ENCODE measurements at places on chromosomes 16 and 17.

DNA sequence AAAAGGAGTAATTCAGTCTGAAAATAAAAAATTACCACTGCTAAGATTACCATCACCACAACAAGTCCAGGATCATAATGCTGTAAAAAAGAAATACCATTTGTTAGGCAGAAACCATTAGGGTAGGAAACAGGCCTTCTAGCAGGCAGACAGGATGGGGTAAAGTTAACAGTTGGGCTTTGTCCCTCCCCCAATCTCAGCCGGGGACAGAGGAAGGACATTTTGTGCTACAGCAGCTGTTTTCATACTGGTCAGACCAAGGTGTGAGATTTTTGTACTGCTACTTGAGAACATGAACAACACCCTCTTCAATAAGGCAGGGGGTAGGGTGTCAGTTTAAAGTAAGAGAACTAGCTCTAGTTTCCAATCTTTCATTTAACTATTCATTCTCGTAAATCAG, 49.2 kb upstream of the ITGA2B start:
- peak; percentile 24 for DNase-seq

GRCh38 chr17:45990886-45991285, 8.2 kb upstream of the STH start:
- no peak for DNase-seq

GRCh38 chr16:87141402-87141801, 175.8 kb downstream of the C16orf95 start:
- no peak for DNase-seq

- DNase-seq = peak; percentile 75
These were observed 7.9 kb upstream of the LLGL1 start for GRCh38 chr17:18217412-18218015.

DNA sequence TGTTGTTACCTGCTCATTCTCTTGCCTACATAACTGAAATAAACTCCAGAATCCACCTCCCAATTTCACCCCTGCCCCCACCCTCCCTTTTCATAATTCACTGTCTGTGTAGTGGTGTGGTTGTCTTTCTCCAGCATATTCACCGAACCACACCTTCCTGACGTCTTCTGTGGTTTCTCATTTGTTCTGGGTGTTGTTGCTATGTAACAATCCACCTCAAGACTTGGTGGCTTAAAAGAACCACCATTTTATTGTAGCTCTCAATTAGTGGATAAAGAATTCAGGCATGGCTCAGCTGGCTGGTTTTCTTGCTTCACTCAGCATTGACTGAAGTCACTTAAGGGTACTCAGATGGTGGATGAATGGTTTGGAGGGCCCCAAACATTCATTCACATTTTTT, 229.8 kb downstream of the MAF start:
- DNase-seq = peak; percentile 50

DNA sequence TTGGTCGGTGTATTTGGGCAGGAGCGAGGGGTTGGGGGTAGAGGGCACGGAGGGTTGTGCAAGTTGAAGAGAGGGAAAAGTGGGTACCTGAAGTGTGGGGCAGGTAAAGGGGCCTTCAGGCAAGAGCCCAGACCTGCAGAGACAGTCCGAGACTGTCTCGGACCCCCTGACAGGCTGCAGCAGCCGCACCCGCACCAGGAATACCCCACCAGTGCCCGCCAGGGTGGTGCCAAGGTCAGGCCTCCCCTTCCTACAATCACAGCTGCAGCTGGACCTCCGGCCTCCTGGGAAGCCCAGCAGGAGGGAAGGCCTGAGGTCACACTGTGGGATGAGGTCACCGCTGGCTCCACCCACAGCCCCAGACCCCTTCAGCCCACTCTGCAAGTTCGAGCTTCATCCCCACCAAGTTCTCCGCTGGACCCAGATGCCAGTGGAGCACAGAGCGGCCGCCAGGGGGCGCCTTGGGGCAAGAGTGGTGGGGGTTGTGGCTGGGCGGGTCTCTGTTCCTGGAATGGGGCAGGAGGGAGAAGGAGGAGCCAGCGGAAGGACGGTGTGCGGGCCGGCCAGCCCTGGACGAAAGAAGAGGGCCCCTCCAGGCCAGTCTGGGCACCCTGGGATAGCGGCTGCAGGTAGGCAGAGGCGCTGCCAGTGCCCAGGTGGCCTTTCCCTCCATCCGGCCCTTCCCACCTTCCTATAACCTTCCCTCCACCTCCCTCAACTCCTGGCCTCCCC, at the start of gene HSD3B7:
Gene HSD3B7, plus strand, starts transcription at position 539 of the 732 bp plus-strand sequence. CDS start 452 bp downstream, outside the sequence.
- DNase-seq = peak; percentile 79

- no peak for DNase-seq
These were observed 80.8 kb downstream of the ZDHHC7 start for GRCh38 chr16:84930298-84931106.

GRCh38 chr17:79117905-79118487, 43.4 kb downstream of the ENGASE start:
- DNase-seq = no peak

- DNase-seq = no peak
These were observed 152.1 kb upstream of the PLCG2 start for GRCh38 chr16:81627024-81627423.

DNA sequence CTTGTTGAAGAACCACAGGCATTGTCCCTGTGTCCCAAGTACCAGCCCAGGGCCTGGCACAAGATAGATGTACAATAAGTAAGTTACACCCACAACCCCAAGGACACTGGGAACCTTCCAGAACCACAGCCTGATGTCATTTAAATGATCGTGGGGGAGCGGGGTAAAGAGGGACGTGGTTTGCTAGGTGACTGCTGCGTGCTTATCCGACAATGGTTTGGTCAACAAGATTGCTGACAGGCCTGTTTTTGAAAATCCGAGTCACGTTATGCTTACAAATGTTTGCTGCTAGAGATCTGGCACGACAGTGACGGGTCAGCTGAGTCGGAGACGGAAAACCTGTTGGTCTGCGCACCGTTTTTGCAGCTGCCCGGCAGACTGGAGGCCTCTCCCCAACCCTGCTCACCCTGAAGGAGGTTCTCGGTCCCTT, 22.8 kb downstream of the COTL1 start:
- DNase-seq = peak; percentile 61

DNA sequence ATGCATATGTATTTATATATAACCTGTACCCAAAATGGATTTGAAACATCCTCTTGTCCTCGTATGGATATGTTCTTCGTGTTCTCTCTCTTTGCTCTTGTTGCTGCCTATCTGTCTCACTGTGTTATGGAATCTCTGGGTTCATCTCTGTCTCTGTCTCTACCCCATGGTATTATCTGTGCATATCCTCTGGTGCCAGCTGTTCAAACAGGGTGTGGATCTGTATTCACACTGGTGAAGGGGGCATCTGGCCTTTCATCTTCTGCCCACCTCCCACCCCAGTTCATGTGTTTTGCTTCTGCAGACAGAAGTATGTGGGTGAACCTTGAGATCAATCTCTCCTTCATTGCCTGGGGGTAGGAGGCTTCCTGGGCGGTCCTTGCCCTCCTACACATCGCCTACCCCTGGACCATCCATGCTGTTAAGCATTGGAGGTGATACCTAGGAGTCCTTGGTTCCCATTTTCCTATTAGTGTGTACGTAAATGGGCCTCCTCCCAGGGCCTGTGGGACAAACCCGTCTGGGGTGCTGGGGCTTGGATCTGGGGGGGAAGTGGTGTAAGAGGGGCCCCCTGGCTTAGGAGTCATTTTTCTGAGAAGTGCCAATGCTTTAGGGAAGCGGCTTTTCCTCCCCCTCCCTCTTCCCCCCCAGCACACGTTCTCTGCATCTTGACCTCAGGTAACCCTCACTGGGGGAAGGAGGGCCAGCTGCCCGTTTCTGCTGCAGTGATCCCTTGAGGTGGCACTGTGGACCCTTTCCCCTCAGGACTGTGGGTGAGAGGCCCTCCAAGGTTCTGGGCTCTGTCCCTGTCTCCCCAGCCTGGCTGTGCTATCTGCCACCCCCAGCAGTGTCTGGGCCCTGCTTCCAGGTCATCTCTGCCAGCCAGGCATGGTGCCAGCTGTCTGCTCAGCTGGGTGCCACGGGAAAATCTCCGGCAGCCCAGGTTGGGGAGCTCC, 21.1 kb downstream of the RARA start:
- peak; percentile 45 for DNase-seq

- DNase-seq = no peak
These were observed 9.8 kb upstream of the SOST start for GRCh38 chr17:43768382-43768781.

GRCh38 chr17:8417806-8418205, 17.9 kb upstream of the NDEL1 start:
- no peak for DNase-seq

- DNase-seq = peak; percentile 78
These were observed 259.7 kb downstream of the SEC14L1 start for GRCh38 chr17:77400445-77400870.

DNA sequence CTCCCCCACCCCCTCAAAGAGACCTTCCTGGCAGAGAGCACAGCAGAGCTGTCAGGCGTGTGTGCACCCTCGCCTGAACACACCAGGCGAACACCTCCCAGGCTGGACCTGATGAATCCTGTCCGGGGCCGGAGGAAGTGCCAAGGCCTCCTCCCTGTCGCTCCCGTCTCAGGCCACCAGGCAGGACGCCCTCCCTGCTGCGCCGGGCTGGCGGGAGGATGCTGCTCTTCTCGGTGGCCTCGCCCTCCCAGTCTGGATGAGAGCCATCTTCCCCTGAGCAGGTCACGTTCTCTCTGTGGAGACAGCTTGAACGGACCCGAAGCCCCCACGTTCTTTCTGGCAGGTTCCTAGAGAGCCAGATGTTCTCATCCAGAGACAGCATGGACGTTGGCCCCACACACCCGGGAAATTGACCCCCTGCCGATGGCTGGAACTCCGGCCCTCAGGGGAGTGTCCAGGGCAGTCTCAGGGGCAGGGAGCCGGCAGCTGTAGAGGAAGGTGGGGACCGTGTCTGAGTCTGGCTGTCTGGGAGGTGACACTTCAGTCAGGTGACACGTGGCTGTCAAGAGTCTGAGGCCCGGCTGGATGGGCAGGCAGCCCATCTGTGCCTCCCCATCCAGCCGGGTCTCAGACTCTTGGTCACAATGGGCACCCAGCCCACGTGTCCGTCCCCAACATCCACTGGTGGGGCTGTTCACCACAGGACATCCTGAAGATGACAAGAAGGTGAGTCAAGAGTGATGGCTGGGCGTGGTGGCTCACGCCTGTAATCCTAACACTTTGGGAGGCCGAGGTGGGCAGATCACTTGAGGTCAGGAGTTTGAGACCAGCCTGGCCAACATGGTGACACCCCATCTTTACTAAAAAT, 5.0 kb upstream of the TIMP2 start:
- no peak for DNase-seq

GRCh38 chr16:78100112-78100467, 636 bp downstream of the WWOX start:
- DNase-seq = no peak

- no peak for DNase-seq
These were observed 52.7 kb upstream of the ZNF469 start for GRCh38 chr16:88329726-88330700.

DNA sequence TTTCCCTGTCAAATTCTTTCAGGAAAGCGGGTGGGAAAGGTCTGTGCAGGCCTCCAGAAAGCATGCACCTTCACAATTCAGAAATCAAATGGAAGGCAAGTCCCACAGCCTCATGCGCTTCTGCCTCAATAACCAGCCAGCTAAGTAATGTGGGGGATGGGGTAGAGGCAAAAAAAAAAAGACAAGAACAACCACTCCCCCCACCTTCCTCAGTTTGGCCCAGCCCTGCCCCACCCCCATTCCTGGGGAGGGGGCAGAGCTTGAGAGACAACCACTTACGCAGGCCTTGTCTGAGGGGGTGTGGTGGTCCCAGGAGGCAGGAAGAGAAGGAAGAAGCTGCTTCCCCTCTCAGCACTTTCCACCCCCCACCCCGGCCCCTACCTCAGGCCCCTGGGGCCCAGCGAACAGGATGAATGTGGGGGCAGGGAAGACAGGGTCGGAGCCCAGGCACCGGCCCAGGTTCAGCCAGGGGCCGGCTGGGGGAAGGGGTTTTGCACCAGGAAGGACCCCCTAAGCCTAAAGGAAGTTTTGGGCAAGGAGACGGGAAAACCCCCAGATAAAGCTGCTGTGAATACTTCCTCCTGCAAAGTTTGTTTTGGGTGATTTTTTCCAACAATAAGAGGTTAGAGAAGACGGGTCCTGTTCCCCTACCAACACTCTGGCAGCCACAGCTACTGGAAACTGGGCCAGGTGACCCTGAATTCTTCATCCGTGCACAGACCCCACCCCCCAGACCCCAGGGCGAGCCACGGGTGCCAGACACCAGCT, 1.2 kb downstream of the JUP start:
- no peak for DNase-seq

DNA sequence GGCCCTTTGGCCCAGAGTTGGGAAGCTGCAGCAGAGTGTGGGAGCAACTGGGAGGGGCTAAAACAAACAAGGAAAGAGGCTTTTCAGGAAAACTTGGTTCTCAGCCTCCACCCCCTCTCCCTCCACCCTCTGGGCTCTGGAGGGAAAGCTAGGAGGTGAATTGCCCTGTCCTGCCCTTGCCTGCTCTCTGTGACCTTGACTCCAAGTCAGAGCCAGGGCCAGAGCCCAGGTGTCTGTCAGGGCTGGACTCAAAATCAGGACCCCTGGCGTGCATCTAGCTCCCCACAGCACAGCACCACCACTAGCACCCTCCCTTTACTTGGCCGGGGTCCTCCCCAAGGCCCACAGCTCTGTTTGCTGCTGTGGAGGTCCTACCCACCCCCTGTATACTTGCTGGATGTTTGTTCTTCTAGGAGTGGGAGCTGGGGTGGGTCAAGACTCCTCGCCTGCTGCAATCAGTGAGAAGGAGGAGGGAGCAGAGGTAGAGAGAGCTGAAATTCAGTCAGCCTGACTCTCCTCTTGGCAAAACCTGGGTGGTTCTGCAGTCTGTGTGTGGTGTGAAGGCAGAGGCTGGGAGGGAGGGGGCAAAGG, 2.8 kb upstream of the NR1D1 start:
- DNase-seq = no peak

- DNase-seq = no peak
These were observed 120.4 kb downstream of the SNX29 start for GRCh38 chr16:12096828-12097522.

GRCh38 chr17:21278450-21279197, 5.9 kb upstream of the MAP2K3 start:
- peak; percentile 63 for DNase-seq

DNA sequence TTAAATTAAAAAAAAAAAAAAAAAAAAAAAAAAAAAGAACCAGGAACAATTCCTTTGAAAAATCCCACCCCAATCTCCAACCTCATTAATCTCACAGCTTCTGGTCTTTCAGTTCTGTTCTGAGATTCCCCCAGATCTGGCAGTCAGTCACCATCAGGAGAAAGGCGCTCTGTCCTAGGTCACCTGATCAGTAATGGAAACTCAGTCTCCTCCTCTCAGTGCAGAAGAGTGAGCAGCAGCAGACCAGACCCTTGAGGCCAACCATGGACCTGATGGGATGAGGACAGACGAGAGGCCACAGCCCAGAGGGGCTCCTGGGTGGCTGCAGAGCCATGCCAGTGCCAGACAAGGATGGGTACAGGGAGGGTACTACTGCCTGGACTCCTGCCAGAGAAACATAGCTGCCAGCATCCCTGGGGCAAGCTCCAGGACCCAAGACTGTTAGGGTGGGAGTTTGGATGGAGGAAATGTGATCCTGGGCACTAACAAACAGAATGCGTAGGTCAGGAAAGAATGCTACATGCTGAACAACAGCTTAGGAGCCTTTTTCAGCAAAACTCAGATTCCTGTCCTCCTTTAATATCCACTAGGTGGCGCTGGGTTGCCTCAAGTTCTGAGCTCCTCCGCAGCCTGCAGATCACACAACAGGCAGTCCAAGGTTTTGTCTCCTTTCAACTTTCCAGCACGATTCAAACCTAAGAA, 28.7 kb downstream of the MPG start:
- DNase-seq = peak; percentile 74
